ENCODE measurements at places on chromosomes 16 and 17.

DNA sequence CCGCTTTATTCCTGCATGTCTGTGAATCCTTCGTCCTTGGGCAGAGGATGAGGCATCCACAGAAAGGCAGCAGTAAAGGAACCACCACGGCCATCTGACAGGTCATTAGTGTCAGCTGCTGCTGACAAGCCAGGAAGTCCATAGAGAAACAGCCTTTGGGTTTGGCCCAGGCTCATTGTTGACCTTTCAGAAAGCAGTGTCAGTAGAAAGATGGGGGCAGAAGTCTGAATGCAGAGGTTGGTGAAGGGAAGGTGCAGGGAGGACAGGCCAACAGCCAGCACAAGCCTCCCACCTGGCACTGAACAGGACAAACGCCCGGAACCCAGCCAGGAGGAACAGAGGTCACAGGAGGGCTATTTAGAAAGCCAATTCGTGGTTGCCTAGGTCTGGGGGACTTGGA, 105.8 kb downstream of the VAT1L start:
- no peak for DNase-seq

DNA sequence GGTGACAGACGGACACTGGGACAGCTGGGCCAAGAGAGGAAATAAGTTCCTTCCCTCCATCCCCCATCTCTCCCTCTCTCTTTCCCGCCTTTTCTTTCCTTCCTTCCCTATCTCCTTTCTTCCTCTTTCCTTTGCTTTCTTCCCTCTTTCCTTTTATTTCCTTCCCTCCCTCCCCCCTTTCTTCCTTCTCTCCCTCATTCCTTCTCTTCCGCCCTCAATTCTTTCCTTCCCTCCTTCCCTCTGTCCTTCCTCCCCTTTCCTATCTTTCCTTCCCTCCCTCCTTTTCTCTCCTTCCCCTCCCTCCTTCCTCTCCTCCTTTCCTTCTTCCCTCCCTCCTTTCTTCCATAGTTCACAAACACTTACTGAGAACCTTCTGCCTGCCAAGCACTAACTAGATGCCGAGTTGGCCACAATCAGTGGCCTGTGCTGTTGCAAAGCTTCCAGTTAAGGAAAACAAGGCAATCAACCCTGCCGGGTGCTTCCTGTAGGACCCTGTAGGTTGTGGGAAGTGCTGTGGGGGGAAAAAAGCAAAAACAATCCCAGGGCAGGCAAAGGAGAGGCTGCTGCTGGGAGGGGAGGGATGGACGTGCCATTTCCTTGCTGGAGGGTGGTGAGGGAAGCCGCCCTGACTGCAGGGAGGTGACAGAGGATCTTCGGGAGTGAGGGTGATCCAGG, 31.7 kb downstream of the ABCC6 start:
- no peak for DNase-seq

- no peak for DNase-seq
Measured at GRCh38 chr16:72455743-72456659, 284.0 kb upstream of the PMFBP1 start.

GRCh38 chr16:51450376-51450775, 299.3 kb upstream of the SALL1 start:
- DNase-seq: no peak

DNA sequence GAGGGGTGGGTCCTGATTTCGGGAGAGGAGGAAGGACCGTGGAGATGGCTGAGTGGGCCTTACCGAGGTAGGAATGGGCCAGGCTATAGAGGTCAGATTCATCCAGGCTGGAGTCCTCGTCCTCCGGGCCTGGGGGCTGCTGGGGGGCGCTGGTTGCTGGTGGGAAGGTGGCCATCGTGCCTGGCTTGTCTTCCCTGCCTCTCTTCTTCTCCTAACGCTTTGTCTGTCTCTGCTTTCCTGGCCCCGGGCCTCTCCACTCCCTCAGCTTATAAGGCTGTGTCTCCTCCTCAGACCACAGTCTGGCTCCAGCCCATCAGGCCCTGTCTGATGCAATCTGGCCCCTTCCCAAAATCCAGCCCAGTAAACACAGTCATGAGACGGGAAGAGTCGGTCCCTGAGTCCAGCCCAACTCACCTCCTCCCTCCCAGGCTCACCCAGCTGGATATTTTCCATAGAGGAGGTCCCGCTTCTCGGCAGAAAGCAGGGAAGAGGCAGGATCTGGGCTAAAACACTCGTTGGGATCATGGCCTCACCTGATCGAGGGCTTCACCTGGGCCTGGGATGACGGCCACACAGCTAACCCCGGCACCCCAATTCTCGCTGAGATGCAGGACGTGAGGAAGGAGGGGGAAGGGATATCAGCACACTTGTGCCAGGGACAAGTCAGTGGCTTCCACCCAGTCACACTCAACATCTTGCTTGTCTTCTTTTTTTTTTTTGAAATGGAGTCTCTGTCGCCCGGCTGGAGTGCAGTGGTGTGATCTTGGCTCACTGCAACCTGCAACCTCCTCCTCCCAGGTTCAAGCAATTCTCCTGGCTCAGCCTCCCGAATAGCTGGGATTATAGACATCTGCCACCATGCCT, at the start of gene NUPR1:
Gene NUPR1 (minus strand): TSS at position 242 of the 864 bp plus-strand sequence. CDS start 67 bp downstream, at position 175.
- peak; percentile 67 for DNase-seq

GRCh38 chr17:45775576-45776011, 8.5 kb upstream of the CRHR1 start:
- DNase-seq: no peak

DNA sequence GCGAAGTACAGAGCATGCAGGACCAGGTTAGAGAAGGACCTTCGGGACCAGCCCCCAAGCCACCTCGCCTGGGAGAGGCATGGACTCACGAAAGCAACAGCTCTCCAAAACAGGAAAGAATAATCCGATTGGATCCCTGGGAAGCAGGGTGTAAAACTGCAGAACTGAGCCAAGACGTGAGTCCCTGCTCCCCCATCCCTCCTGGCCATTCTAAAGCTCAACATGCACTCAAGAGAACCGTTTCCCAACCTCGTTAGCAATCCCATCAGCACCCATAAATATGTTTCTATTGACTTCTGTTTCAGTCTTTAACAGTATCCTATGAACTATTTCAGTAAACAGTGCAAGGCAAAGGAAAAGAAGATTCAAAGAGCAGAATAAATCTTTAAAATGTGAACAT, 167.0 kb downstream of the COPRS start:
- no peak for DNase-seq

DNA sequence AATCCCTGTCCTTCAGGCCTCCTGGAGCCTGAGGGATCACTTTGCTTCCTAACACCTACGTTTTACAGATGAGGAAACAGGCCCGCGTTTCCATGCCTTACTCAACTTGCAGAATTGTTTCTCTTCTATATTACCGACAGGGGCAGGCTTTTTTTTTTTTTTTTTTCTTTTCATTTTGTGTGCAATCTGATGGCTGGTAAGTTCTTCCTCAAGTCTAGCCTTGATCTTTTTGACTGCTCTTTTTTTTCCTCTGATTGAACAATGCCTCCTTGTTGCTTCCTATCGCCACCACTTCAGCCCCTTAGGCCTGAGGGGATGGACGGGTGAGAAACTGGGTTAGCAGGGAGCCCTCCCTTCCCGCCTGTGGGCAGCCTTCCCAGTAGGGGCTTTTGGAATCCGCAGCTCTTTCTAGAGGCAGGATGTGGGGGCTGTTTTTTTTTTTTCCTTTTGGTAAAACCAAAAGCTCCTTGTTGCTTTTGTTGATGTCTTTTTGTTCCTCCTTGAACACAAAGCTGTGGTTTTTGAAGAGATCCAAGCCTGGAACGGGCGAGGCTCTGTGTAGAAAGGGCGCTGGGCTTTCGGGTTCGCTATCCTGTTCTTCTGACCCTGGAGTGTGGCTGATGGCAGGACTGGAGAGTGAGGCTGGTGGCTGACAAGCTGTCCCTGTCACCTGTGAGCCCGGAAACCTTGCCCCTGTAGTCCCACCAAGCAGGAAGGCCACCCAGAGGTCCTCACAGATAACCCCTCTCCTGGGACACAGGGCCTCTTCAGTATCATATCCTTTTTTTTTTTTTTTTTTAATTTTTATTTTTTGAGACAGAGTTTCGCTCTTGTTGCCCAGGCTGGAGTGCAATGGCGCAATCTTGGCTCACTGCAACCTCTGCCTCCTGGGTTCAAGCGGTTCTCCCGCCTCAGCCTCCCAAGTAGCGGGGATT, 14.0 kb downstream of the LASP1 start:
- DNase-seq: peak; percentile 57

GRCh38 chr16:13959626-13960025, 39.7 kb downstream of the ERCC4 start:
- DNase-seq: no peak

DNA sequence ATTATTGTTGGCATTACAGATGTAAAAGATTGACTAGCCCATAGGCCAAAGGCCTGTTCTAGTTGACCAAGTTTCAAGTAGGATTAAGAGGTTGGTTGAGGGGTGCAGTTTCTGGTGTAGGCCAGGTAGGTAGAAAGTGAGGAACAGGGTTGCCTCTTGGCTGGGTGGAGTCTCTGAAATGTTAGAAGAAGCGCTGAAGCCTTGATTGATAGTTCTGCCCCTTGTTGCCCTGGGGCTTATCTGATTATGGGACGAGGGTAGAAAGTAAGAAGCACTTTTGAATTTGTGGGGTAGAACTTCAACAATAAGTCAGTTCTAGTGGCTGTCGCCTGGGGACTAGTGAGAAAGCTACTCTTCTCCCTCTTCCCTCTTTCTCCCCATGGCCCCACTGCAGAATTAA, 6.2 kb downstream of the BCL6B start:
- DNase-seq: no peak

GRCh38 chr17:45276031-45276430, 14.1 kb upstream of the SPATA32 start:
- no peak for DNase-seq

DNA sequence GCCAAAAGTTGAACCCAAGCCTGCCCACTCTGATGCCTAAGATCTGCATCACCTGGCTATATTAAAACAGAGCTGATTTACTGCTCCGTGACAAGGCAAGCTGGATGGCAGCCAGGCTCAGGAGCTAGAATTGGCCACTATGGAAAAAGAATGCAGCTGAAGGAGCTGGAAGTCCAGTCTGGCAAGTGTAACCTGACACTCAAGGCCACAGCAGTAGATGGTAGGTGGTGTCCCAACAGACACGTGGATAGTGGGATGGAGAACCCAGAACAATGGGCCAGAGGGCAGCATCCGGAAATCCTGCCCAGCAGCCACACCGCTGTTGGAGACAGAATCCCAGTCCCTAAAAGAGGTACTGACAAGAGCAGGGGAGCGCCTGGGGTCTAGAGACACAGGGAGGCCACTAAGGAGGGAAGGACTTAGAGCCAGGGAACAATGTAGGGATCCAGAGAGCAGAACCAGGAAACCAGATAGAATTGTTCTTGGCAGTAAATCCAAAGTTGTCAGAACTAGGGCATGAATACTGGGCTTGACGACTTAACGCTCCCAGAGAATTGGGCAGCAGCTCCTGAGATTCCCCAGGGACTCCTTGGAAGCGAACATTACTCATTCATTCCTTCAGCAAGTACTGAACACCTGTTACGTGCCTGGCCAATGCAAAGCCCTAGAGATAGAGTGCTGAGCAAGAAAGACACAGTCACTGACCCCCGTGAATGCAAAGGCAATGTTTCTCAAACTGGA, 85.7 kb downstream of the CDYL2 start:
- peak; percentile 66 for DNase-seq

DNA sequence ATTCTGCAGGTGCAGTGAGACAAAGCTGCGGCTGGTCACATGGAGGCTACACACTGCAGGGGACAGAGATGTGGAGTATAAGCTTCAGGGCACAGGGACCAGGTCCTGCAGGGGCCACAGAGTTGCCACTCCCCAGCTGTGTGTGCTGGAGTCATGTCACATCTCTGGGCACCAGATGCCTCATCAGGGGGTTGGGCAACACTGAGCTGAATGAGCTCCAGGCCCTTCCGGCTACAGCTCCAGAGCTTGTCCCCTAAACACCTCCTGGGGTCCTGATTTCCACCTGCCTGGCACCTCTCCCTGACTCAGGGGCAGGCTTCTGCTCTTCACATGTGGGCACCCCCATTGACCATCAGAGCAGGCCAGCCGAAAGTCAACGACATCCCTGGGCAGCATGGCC, 32.5 kb downstream of the SPHK1 start:
- no peak for DNase-seq

DNA sequence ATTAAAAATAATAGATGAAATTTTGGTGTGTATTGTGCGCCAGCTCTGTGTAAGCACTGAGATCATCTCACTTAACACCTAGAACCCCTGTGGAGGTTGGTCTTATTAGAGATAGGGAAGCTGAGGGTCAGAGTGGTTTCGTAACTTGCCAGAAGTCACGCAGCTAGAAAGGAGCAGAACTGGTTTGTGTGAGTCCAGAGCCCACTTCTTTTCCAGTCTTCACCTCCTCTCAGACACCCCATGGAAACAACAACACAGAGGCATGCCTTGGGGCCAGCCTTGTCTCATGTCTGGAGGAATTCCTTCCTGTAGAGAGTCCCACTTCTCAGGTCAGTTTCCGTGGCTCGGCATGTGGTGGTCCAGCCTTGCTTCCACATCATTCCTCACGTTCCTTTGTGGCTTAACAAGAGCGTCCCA, 16.5 kb downstream of the YPEL2 start:
- no peak for DNase-seq

- DNase-seq: no peak
Measured at GRCh38 chr17:42535155-42536047, 640 bp upstream of the NAGLU start.

DNA sequence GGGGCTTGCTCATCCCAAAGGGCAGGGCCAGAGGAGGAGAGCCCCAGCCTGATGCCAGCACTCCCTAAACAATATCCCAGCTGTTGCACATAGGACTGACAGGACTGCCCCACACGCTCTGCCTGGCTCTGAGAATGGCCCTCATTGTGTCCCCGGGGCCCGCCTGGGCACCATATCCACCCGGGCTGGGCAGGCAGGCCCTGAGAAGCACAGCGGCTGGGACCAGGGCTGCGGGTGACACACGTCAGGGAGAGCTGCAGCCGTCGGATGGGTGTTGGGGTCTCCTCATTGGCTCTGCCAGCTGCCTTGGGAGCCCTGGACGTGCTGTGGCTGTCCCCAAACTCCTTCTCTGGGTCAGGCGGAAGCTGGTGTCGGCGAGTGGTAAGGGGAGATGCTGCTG, 4.2 kb downstream of the BCAR1 start:
- no peak for DNase-seq

GRCh38 chr17:9890124-9890523, 14.9 kb downstream of the RCVRN start:
- DNase-seq: peak; percentile 33

GRCh38 chr17:5424909-5425308, 4.9 kb downstream of the RPAIN start:
- no peak for DNase-seq

- DNase-seq: no peak
Measured at GRCh38 chr16:66751053-66751302, 431 bp downstream of the DYNC1LI2 start.

DNA sequence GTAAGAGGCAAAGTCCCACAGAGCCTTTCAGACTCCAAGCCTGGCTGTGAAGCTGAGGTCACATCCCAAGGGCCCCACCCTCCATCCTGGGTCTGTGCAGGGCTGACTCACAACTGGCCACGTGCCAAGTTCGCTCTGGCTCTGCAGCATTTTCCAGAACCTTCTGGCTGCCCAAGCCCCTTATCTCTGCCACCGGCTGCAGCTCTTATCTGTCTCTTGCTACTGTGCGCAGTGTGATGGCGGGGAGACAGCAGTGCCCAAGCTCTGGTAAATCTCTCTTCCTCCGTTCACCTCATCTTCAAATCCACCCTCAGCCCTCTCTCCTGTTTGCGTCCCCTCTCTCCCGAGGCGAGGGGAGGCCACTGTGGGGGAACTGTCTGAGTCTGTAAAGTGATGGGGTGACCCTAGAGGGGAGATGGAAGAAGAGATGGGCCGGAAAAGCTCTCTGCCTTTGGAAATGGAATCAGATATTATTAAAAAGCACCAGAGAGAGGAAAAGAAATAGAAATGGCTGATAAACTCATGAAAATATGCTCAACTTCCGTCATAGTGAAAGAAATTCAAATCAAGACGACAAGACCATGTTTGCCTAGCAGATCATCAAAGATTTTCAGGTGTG, 162.7 kb upstream of the CDC42EP4 start:
- DNase-seq: peak; percentile 58

- DNase-seq: no peak
Measured at GRCh38 chr17:34163646-34164045, 91.4 kb upstream of the CCL2 start.
